ENCODE measurements at places on chromosomes 1 and 21. TPM values are rescaled to one million over a fixed set of nuclear protein-coding genes. Genes with fewer than 3 reads are reported as not detected.

The NBPF4 gene
- not detected for total RNA-seq

The SMIM12 gene
- 34.0 TPM for total RNA-seq

The PRDM16 gene
- total RNA-seq = 19.2 TPM

The PROX1 gene
- total RNA-seq = 11.7 TPM

The LCE1D gene
- not detected for total RNA-seq

The TSPEAR gene
- total RNA-seq = 0.27 TPM

The NPHS2 gene
- total RNA-seq = not detected

The HCRTR1 gene
- not detected for total RNA-seq

The KIRREL1 gene
- total RNA-seq = 26.9 TPM

The RHOU gene
- 22.9 TPM for total RNA-seq

The IL22RA1 gene
- total RNA-seq = 0.83 TPM

The KIF21B gene
- 4.7 TPM for total RNA-seq

The CFAP410 gene
- 20.3 TPM for total RNA-seq

The AADACL4 gene
- not detected for total RNA-seq

The MAPKAPK2 gene
- 87.0 TPM for total RNA-seq

The PDC gene
- not detected for total RNA-seq

The GFI1 gene
- 3.3 TPM for total RNA-seq

The CR1 gene
- 21.5 TPM for total RNA-seq

The MOV10 gene
- 72.3 TPM for total RNA-seq

The AMIGO1 gene
- total RNA-seq = 9.1 TPM

The CHI3L1 gene
- total RNA-seq = 22.2 TPM

The CELA3A gene
- total RNA-seq = not detected

The BNIPL gene
- total RNA-seq = 8.2 TPM
